ENCODE measurements at places on chromosomes 1 and 21.

DNA sequence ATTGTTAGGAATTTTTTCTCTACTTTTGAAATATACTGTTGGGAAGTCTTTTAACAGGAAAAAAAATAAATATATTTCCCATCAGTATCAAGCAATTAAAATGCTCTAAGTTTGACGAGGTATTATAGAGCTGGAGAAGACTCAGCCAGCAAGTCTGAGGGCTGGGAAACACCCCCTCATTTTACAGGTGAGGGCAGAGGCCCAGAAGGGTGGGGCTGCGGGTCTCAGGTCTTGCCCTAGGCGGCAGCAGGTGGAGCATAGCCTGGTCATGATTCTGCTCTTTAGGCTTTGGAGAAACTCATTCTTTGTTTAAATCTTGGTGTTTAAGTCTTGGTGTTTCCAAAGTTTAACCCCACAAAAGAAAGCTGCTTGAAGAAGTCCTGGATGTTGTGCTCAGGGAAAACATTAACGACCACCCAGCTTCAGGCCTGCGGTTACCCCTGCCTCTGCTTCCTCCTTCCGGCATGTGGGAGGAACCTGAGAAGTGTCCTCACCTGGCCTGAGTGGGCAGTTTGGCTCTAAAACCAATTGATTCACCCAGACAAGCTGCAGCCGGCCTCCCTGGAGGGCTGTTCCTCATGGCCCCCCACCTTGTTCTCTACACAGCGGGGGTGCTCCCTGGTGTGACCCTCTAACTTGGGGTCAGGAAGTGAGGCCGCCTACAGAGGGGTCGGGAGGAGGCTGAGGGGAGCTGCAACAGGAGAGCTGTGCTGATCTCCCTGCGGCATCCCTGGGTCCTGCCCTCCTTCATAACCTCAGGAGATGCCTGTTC, 41.7 kb downstream of the OLFML2B start:
- no peaks in the 10 kb centered on the region for H3K27me3 ChIP-seq
- H3K4me1 ChIP-seq: no peaks in the 10 kb centered on the region
- DNase-seq: no peak

GRCh38 chr1:12631571-12631970, 12.3 kb upstream of the AADACL4 start:
- H3K4me1 ChIP-seq: peaks cover 29% of the 10 kb centered on the region
- peaks cover 5% of the 10 kb centered on the region for H3K27me3 ChIP-seq
- no peaks in the 10 kb centered on the region for H3K36me3 ChIP-seq

GRCh38 chr1:115807723-115808122, 33.2 kb downstream of the NHLH2 start:
- peak; percentile 70 for DNase-seq
- H3K36me3 ChIP-seq: no peaks in the 10 kb centered on the region
- no peak overlapping the region for H3K4me3 ChIP-seq
- H3K27me3 ChIP-seq: peaks cover 13% of the 10 kb centered on the region

GRCh38 chr1:12038356-12039163, 19.3 kb downstream of the MIIP start:
- no peak overlapping the region for H3K4me3 ChIP-seq
- H3K27ac ChIP-seq: no peak overlapping the region
- H3K4me1 ChIP-seq: peaks cover 9% of the 10 kb centered on the region
- DNase-seq: no peak
- H3K27me3 ChIP-seq: no peaks in the 10 kb centered on the region

DNA sequence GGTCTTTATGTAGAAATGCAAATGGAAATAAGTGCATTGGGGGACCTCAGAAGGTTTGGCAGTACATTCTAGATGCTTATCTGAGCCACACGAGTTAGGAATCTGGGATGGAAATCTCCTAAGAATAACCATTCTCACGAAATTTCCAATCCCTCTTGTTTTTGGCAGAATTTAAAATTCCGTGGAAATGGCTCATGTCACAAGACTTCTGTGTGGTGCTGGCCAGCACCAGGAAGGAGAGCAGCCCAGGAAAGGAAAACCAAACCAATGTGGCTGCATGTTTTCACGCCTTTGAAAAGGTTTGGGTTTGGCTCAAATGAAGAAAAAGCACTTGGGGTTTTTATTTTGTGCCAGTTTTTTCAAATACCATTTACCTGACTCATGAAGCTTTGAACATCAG, 80.1 kb upstream of the KCNK2 start:
- H3K4me3 ChIP-seq: no peak overlapping the region
- no peaks in the 10 kb centered on the region for H3K27me3 ChIP-seq
- DNase-seq: no peak
- H3K27ac ChIP-seq: no peak overlapping the region
- H3K4me1 ChIP-seq: no peaks in the 10 kb centered on the region

DNA sequence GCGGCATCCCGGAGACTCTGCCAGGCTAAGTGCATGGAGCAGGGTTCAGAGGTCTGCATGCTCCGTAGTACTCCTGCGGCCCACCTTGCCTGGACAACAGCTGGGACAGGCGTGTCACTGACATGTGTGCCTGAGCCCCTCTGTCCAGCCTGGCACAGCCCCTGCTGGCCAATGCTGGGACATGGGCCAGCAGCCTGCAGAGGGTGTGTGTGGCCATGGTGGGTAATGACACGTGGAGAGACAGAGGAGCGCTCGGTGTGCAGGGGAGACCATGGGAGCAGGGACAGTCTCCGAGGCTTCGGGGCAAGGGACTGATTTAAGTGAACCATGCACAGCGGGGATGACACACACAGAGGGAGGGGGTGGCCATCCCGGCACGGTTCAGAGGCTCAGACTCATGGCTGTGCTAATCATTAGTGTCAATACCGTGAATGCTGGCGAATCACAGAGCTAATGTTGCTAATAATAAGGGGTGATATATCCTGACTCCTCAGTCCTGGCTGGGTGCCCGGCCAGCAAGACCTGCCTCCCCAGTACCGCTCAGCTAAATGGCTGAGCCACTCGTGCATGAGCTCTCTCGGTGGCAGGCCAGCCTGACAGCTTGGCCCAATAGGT, 41.5 kb downstream of the IGSF21 start:
- no peak overlapping the region for H3K27ac ChIP-seq
- H3K27me3 ChIP-seq: no peaks in the 10 kb centered on the region
- H3K36me3 ChIP-seq: no peaks in the 10 kb centered on the region
- no peak overlapping the region for H3K4me3 ChIP-seq

DNA sequence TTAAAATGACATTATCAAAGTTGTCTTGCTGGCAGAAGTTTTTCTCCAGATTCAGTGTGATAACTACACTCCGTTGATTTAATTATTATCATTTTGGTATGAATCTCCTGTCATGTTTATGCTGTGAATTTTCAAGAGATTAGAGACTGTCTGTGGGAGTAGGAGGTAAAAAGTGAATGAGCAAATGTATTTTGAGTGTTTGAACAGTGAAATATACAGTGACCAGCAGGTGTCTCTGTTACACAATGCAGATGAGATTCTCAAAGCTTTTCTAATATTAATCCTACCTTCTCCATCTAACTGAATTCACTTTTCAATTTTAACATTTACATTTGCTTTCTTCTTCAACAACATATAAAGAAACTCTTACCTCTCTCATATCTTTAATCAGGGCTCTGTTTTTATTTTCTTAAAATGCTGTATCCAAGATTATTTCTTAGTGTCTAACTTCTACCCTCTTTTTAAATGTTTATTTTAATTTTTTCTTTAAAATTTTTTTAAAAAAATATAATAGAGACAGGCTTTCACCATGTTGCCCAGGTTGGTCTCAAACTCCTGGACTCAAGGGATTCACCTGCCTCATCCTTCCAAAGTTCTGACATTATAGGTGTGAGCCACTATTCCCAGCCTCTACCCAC, 20.9 kb upstream of the HSPA13 start:
- no peak overlapping the region for H3K4me3 ChIP-seq
- H3K27ac ChIP-seq: no peak overlapping the region
- H3K27me3 ChIP-seq: no peaks in the 10 kb centered on the region
- no peaks in the 10 kb centered on the region for H3K36me3 ChIP-seq
- peak; percentile 39 for DNase-seq

- DNase-seq: no peak
- H3K27ac ChIP-seq: no peak overlapping the region
- no peaks in the 10 kb centered on the region for H3K27me3 ChIP-seq
These were observed 70.9 kb downstream of the APP start for GRCh38 chr21:26099610-26100219.

DNA sequence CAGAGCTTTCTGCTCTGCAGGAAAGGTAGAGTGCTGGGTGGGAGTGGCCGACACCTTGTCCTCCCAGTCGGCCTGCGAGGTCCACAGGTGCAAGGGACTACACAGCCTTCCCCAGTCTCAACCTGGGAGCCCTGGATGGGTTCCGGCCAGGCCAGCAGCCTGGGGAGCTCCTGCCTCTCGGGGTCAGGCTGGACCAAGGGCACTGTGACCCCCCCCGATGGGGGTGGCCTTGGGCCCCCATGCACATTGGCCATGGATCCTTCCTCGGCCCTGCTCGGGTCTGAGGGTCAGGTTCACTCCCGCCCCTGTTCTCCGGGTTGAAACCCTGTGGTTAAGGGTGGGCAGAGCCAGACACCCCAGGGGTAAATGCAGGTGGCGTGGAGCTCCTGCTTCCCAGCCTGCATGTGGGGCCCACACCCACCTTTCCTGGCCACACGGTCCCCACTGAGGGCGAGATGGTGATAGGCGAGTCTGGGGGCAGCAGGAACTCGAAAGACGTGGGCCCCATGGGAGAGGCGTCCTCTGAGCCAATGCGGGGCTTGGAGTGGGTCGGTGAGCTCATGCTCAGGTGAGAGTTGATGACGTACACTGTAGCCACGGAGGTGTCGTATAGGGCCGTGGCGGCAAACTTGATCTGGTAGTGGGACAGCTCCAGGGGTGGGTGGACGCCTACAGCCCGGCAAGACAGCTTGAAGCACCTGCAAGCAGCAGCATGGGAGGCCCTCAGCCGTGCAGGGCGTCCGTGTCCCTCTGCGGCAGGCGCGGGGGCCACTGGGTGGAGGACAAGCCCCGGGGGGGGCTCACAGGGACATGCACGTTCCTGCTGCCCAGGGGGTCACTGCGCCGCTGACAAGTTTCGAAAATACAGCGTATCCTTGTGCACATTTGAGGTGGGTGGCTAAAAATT, 10.8 kb upstream of the TMEM52 start:
- DNase-seq: no peak
- H3K27ac ChIP-seq: no peak overlapping the region
- H3K4me1 ChIP-seq: no peaks in the 10 kb centered on the region

- no peaks in the 10 kb centered on the region for H3K27me3 ChIP-seq
- no peak for DNase-seq
- no peak overlapping the region for H3K4me3 ChIP-seq
- H3K4me1 ChIP-seq: no peaks in the 10 kb centered on the region
- no peaks in the 10 kb centered on the region for H3K36me3 ChIP-seq
These were observed 1038.9 kb downstream of the BRINP3 start for GRCh38 chr1:189438808-189439207.

DNA sequence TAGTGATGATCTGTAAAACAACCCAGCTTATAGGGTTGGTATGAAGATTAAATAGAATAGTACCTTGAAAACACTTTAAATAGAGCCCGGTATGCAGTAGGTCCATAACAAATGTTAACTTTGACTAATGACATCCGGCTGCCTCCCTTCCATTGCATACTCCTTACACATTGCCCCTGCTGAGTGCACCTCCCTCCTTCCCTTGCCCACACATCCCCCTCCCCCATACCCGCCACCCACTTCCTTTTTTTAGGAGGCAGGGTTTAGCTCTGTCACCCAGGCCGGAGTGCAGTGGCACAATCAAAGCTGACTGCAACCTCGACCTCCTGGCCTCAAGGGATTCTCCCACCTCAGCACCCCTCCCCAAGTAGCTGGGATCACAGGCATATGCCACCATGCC, 24.4 kb upstream of the ZC3H12A start:
- no peak overlapping the region for H3K4me3 ChIP-seq
- peak overlapping the region; percentile 60 for H3K27ac ChIP-seq
- peaks cover 15% of the 10 kb centered on the region for H3K4me1 ChIP-seq
- peak; percentile 53 for DNase-seq

Data from activated CD8-positive, alpha-beta T cell treated with anti-CD3 and anti-CD28 coated beads, Interleukin-2, amount 10 ng/mL, durations not matched to agents 7 days and 5 days (primary cell).